ENCODE measurements at places on chromosomes 6 and 20.

DNA sequence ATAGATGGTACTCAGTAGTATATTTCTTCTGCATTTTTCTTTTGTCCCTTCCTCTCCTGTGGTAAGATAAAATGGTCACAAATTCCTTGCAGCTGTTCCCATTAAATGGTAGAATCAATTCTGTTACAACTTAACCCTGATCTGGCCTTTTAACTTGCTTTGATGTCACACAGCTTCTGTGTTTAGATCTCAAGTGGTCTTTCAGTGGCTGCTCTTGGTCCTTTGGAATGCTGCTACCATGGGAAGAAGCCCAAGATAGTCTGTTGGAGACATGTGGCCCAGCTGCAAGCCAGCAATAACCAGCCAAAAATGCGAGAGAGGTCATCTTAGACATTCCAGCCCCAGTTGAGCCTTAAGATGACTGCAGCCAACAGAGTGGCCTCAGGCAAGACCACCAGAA lies 429.7 kb downstream of the KIF16B start:
- no peak for DNase-seq

DNA sequence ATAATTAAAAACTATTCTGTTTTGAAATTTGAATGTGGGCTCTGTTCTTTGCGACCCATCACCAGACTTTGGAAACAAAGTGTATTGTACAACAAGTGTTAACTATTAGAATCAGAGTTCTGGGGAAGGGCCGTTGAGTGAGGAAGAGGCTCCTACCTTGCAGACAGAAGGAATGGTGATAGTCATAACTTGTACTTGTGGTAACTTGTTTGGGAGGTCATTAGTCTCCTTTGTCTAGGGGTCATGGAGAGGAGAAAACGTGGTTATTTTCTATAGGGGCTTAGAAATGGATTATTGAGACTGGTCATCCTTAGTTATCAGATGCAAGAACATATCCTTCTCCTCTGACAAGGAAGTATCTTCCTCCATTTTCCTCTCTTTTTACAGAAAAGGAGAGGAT lies 174.8 kb downstream of the BMP2 start:
- no peak for DNase-seq

- DNase-seq = no peak
Measured at GRCh38 chr6:25341203-25341552, 62.0 kb downstream of the CARMIL1 start.

DNA sequence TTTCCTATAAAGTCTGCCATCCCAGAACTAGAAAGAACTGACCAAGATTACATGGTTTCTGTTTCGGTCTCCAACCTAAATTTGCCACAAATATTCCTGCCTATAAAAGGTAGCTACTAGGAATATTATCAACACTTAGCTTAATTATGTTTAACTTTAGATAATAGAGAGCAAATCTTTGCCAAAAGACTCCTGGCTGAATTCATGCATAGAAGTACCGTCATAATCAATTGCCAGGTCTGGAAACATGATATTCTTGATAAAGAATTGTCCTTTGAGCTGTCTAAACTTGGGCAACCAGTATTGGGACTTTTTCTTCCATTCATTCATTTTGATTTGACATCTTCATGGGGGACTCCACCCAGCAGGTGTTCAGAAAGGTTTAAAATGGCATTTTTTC lies 22.4 kb downstream of the CALHM6 start:
- DNase-seq = no peak

DNA sequence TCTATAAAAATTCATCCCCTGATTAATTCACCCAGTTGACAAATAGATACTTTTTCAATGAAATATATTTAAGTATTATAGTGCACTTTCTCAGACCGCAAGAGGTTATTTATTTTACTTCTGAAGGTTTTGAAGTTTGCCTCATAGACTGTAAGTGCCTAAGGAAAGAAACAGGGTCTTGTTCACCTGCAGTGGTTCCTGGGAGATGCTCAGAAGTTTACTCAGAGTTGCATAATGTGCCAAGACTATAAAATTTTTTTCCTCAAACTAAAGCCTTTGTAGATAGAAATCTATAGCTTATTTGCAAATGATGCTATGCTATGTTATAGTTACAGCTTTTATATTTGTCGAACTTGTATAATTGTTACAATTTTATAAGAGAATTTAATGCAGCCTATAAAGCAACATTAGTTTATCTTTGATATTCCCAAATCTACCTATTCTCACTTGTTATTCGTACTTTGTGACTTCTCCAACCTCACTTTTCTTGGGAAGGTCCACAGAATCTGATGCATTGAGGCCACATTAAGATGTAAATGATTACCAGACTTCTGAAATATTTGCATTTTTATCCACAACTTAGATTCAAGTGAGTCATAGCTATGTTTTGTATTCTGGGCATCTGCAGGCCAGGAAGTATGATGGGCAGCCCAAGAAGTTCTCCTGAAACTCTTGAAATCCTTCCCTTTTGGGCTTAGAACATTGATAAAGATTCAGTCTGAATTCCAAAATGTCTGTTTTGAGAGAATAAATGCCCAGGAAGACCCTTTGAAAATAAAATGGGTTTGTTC lies 35.7 kb downstream of the KCNQ5 start:
- DNase-seq = no peak

DNA sequence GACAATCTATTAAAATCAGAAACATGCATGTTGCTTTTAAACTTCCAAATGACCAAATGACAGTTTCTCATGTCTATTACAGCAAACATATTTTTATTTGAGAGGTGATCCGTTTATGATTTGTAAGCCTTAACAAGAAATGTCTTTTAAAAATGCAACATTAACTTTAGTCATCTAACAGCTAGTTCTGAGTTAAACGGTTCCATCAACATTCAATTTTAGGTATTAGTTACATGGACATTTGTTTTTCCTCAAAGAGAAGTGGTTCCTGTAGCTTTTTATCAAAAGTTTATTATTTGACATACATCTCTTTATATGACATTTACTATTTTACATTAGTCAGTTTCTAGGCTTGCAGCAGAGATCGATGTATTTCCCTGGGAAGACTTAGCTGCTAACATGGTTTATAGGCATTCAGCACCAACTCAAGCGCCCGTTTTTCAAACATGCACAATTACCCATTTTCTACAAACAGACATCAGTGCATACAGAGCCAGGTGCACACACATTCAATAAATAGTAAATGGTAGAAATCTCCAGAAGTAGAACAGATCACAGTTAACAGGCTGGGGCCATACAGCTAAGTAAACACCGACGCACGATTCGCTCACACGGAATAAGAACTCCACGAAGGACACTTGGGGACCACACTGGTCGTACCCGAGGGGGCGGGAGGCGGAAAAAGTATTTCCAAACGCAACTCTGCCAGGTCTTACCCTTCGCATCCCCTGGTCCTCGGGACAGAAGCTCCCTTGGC lies 882 bp downstream of the CNR1 start:
- DNase-seq = no peak

- DNase-seq = no peak
Measured at GRCh38 chr20:38202982-38203293, 37.9 kb upstream of the TGM2 start.

GRCh38 chr6:11542863-11543262 lies 5.3 kb downstream of the TMEM170B start:
- no peak for DNase-seq

GRCh38 chr6:150996968-150997367 lies 131.5 kb downstream of the MTHFD1L start:
- no peak for DNase-seq

GRCh38 chr20:44817143-44817910 lies 7.0 kb upstream of the RIMS4 start:
- DNase-seq = no peak

DNA sequence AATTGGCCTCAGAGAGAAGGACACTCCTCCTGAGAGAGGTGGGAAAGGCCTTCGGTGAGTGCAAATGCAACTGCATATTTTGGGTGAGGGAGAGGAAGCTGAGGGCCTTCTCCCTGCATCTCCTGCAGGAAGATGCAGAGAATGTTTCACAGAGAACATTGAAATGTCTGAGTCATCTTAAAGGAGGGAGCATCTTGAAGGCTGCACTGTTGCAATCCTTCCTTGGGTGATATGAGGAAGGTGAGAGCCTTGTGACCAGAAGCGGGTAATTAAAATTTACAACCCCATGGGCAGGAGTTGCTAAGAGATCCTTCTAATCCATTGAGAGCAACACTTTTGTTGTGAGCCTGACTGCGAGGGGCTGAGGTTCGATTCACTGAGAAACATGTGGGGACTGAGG lies 375.7 kb upstream of the MARCKS start:
- DNase-seq = no peak

- no peak for DNase-seq
Measured at GRCh38 chr6:160070427-160070826, 51.2 kb upstream of the SLC22A1 start.

GRCh38 chr6:13447949-13448724 lies 39.3 kb downstream of the GFOD1 start:
- DNase-seq = no peak

GRCh38 chr20:23018432-23018831 lies 16.7 kb upstream of the SSTR4 start:
- DNase-seq = no peak

- no peak for DNase-seq
Measured at GRCh38 chr6:157046776-157047175, 269.6 kb downstream of the ARID1B start.

- DNase-seq = no peak
Measured at GRCh38 chr6:12440981-12441380, 150.8 kb downstream of the EDN1 start.

DNA sequence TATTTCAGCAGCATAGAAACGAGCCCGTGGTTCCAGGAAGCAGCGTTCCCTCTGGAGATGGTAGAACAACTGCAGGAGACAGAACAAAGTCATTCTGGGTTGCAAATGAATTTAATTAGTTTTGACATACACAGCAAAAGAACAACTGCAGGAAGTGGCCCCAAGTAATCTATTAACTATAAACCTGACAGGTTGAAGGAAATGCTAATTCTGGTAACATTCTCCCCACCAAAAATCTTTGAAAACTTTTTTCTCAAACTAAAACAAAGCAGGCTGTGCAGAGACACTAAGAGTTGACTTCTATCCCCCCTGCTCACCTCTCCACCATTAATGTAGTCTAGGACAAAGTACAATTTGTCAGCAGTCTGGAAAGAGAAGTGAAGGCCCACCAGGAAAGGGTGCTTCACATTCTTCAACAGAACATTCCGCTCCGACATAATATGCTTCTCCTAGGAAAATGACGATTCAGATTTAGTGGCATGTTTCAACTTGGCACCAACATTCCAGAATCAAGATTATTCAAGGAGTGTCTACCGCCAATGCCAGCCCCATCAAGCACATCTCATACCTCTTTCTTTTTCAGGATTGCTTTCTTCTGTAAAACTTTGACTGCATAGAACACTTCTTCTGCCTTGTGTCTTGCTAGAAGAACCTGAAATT lies 120.4 kb upstream of the SLC2A12 start:
- no peak for DNase-seq

DNA sequence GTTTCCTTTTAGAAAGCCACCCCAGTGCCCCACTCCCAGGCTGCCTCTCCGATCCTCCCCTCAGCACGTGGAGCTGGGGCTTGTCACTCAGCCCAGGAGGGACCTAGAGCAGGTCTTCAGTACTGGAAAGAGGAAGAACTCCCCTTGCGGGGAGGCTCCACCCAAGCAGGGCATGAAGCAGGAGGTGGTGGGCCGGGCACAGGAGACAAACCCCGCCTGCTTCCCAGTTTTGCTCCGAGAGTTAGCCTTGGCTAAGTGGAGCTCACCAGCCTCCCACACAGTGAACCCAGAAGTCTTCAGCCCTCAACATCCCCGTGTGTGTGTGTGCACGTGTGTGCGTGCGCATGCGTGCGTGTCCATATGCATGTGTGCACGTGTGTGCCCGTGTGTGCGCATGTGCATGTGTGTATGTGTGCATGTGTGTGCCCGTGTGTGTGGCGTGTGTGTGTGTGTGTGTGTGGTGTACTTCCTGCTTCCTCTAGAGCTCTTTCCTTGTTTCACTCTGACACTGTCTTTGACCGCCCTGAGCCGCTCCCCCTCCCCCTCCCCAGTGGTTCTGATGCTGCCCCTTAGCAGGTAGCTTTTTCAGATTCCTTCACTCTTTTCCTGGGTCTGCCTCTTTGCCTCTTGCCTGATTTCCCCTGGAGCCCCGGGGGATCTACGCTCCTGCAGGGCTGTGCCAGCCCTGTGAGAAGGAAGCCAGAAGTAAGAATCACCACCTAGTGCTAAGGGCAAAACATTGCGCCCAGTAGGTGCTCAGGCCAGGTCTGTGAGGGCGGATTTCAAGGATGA lies 239.8 kb downstream of the CDC5L start:
- DNase-seq = no peak

DNA sequence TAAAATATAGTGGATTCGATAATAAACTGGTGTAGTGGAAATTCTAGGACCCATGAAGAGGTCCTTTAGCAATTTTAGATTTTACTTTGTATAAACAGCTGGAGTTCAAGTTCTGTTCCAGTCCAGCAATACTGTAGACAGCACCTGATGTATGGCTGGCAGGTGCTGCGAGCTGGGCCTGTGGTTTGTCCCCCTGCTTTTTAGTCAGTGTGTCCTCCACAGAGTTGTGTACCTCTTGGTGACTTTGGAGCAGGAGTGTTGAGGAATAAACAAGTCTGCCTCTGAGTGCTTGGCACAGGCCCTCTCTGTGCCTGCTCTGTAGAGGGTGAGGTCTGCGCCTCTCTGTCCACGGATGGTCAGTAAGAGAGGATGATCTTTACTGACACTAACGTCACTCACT lies 13.8 kb downstream of the STX16 start:
- DNase-seq = no peak

DNA sequence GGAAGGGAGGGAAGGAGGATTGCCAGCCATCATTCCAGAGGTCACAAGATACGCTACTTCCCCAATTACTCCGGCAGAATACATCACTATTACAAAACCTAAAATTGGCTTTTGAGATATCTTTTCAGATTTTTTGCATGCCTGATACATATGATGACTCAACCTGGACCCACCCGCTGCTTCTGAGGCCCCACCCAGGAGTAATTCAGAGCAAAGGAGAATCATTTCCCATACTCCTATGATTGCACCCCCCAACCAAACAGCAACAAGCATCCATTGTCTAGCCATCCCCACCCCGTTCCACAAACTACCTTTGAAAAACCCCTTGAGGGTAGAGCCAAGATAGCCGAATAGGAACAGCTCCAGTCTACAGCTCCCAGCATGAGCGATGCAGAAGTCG lies 163.5 kb upstream of the GJE1 start:
- no peak for DNase-seq

- no peak for DNase-seq
Measured at GRCh38 chr6:136611133-136611532, 60.9 kb upstream of the MAP7 start.

- no peak for DNase-seq
Measured at GRCh38 chr6:47114460-47114859, 72.3 kb upstream of the ADGRF1 start.

GRCh38 chr6:149683256-149683859 lies 34.5 kb downstream of the LATS1 start:
- no peak for DNase-seq
